ENCODE measurements at places on chromosomes 12 and 14.

- no peak for DNase-seq
Observed at GRCh38 chr12:32558903-32559302, 120.2 kb upstream of the DNM1L start.

DNA sequence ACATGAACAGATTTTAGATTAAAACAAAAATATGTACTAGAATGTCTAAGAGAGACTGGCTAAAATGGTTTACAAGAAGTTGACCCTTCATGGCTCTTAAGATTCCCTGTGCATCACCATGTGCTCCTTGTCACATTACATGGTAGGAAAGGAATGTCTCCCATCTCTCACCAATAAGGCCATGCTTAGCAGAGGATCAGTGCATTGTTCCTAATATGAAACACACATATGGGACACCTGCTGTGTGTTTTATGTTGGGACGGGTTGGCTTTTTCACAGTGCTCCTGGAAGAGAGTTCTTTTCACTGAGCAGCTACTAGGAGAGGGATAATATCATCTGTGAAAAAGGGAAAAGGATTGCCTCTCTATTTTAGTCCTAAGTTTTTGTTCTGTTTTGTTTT is 9.6 kb downstream of the PFKM start:
- no peak for DNase-seq

GRCh38 chr12:131142891-131143657 is 189.4 kb downstream of the ADGRD1 start:
- DNase-seq, result peak; percentile 68

DNA sequence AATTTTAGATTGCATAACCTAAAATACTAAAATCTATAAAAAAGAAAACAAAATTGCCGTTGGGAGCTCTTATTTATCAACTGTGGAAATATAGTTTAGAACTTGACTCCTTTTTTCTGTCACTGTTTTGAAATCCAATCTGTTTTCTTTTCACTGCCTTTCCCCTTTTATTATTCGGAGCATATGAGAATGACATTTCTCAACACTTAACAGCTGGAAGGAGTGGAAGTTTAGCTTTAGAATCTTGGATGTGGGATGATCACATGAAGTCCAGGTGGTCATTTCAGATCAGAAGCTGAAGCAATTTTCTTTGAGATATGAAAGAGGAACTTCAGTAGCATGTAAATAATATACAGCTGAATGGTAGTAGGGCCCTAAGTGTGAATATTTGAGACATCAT is 16.7 kb downstream of the TRHDE start:
- DNase-seq, result no peak

GRCh38 chr12:119687406-119687805 is 19.5 kb downstream of the PRKAB1 start:
- DNase-seq, result no peak

DNA sequence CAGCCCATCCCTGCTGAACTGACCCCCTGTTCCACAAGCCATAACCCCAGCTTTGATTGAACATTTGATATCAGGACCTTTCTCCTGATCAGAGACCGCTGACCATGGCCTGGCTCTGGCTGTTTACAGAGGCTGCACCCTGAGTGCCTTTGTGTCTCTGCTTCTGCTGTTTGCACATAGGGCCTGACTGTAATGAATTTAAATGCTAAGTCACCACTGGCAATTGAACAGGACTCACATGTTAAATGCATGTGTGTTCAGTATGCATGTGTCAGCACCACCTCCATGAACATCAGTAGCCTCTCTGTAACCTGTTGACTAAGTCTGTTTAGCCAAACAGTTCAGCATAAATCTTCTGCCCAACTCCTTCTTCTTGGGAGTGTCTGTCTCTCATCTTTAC is 690.3 kb downstream of the TMEM121 start:
- DNase-seq, result no peak

DNA sequence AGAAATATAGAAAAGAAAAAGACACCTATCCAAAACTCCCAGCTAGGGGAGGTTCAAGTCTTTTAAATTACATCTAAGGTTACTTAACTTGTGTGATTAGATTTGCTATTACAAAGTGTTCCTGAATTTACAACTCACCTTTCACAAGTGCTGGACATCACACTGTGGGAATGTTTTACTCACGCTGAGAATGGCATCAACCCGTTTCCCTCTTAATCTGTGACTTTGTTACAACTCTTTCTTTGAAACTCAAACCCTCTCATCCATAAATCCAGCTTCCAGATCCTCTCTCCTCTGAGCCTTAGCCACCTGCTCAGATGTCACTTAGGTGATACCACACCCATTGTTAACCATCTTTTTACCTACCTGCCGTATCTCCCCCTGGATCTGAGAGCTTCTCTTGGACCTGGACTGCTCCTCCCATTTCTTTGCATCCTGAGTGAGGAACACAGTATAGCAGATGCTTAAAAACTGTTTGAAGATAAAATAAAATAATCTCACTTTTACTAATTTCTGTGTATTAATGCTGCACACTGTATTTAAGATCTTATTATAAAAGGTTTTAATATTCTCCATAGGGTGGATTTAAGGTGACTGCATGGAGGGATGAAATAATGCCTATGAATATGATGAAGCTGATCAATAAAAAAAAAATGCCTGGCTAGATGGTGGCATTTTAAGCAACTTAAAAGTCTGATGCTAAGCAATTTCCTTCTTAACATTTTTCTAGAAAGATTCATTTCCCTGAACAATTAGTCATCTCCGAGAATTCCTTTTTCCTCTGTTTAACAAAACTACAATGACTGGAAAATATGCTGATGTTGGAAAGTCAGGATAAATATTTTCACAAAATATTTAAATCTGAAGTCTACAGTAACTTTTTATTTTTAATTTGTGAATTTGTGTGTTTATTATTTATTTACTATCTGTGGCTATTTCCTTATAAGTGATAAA is 39.1 kb upstream of the NAP1L1 start:
- DNase-seq, result no peak

- no peak for DNase-seq
Observed at GRCh38 chr14:86124328-86124727, 594.4 kb downstream of the FLRT2 start.

DNA sequence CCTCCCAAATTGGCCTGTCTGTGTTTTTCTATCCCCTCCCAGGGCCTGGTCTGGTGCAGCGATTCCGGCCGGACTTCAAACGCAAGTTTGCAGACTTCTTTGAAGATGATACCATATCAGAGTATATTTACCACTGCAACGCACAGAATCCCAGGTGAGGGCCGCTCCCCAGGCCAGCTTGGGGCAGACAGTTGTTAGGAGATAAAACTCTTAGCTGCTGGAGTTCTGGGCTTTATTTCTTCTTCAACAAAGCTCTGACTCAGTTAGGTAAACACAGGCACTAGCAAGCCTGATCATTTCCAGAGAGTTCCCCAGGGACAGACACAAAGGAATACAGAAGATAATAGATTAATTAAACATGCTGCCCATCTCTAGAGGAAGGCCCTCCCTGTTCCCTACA is 8.3 kb downstream of the ABHD4 start:
- no peak for DNase-seq

GRCh38 chr12:53222170-53222721 is 9.8 kb downstream of the RARG start:
- peak; percentile 45 for DNase-seq

- no peak for DNase-seq
Observed at GRCh38 chr12:108240027-108240785, 98.9 kb downstream of the CMKLR1 start.

GRCh38 chr12:71223139-71223538 is 65.3 kb upstream of the TSPAN8 start:
- no peak for DNase-seq

DNA sequence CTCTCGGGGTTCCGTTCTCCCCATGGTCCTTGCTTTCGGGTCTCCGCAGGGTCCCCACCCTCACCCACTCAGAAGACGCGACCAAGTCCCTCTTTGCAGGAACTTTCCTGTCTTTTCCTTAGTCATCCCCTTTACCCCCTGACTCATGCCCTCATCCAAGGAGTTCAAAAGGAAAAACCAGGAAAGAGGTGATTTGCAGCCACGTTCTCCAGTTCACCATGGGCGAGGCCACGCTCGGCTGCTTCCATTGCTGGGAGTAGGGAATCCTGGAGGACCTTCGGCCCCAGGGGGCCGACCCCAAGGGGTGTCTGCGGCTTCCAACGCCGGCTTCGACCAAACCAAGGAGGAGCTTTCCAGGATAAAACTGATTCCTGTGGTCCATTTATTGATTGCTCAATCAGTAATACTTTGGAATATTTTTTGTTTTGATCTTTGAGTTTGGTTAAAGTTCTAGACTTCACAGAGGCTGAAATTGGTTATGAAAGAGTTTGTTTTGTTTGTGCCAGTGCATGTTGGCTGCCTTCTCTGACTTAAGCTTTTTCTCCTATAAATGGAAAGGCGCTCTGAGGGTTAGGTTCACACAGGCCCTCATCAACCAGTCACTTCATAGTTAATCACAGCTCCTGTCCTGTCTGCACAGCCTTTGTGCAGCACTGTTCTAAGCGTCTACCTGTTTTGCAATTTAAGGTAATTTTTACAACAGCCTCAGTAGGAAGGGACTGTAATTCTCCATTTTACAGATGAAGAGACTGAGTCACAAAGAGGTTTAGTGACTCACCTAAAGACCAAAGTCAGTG is 827 bp downstream of the ALDH2 start:
- DNase-seq, result no peak

GRCh38 chr14:99296517-99296916 is 24.5 kb upstream of the BCL11B start:
- no peak for DNase-seq

GRCh38 chr12:12560587-12561370 is 1.9 kb downstream of the DUSP16 start:
- peak; percentile 71 for DNase-seq

- no peak for DNase-seq
Observed at GRCh38 chr14:29749829-29750228, 177.8 kb downstream of the PRKD1 start.

DNA sequence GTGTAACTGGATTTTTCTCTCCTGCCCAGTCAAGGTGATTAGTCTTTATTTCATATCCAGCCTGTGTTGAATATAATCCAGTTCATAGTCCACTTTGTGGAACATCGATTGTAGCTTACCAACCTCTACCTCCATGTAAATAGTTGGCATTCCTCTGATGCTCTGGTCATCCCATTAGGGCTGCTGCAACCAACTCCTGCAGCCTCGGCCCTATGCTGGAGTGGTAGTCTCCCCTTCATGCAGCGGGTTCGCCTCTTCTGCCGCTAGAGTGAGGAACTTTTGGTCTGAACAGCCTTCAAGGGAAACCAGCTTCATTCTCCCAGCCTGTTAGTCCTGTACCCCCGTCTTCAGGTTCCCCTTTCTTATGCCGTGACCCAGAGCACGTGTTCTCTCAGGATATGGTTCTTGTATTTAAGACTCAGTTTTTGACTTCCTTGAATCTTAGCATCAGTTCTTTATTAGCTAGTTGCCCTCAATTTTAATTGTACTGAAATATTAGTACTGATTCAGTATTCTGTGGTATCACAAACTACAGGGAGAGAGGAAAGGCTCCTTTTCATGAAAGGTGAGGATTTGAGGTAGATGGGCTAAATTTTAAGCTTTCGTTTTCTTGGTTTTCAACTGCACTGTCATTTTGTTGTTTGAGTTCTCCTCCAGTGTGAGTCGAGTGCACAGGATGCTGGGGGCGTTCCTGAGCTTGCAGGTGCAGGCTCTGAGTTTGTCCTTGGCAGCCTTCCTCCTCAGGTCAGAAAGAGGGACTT is 33.2 kb downstream of the ZNF664 start:
- DNase-seq, result peak; percentile 72

- DNase-seq, result no peak
Observed at GRCh38 chr14:66087231-66087630, 398.9 kb upstream of the CCDC196 start.

DNA sequence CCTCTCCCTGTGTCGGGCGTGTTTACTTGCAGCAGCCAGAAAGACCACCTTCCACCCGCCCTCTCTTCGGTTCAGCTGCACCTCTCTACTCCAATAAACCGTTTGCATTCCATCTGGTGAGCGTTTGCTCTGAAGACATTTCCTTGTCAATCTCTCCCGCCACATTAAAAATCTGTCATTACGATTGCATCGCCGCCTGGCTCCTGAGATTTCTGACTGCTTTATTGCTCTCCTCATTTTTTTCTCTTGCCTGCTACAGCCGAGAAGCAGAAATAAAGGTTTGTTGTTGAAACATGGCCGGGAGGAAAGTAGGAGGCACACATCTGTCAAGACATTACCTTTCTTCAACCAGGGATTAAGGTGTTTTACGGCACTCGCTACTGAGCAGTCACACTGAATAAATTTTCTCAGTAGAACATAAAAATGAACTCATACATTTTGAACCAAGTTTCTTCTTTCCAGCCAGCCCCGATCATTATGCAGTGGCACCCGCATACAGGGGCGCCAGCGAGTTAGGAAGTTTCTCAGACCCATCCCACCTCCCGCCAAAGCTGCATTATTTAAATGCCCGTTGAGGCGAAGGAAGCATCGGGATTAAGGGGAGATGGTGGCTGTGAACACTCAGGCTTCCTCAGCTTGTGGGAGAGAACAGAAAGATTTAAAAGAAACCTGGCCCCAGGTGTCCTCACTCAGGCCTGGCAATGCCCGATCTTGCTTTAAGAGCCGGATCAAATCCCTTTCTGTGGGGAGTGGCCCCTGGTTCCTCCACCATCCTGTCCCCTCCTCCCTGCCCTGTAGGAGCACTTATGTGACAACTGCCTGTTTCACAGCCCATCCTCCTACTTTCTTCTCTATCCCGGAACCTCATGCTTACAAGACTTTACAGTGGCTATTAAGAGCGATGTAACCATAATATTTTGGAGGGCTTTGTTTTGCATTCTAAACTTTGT is 1108.9 kb downstream of the BCL11B start:
- no peak for DNase-seq

DNA sequence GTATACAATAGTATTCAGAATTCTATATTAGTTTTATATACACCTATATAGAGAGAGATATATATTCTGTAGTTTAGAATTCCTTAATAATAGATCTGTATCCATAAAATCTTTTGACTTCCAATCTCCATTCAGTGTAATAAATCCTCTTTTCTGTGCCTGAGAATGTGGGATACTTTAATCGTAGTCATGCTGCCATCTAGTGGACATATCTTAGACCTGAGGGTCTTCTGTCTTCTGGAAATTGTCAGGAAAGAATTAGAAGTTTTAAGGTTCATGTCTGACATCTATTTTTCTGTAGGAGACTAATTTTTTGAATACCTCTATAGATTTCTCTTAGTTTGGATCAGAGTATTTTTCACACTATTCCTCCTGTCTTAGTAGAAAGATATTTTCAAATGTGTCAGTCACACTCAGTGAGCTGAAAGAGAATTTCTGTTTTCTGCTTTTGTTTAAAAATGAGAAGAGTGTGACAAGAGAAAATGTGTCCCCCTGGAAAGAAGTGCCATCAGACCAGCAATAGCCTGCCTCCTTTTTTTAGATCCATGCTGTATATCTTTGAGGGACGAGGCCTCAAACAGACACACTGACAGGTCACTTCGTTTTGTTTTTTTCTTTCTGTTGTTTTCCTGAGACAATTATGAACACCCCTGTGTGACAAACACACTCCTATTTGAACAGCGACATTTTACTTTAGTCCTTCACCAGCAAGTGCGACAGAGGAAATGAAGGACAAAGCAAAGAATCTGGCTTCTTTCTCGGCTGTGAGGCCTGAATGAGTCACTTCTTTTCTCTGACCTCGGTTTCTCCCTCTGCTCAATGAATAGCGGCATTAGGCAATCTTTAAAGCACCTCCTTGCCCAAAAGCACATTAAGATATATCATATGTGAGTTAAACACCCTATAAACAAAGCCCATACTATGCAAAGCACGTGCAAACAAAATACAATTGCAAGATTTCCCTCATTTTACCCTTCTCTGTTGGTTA is 96.3 kb downstream of the GALC start:
- DNase-seq, result peak; percentile 71
